HS-5 (cell line): ENCODE measurements at places on chromosomes 12 and 14.

- DNase-seq, result no peak
Measured at GRCh38 chr12:94434171-94434570, 25.5 kb downstream of the CEP83 start.

GRCh38 chr12:30041096-30041495 lies 257.4 kb upstream of the TMTC1 start:
- DNase-seq, result no peak

GRCh38 chr14:73712071-73712506 lies 2.1 kb downstream of the PNMA1 start:
- DNase-seq, result no peak

DNA sequence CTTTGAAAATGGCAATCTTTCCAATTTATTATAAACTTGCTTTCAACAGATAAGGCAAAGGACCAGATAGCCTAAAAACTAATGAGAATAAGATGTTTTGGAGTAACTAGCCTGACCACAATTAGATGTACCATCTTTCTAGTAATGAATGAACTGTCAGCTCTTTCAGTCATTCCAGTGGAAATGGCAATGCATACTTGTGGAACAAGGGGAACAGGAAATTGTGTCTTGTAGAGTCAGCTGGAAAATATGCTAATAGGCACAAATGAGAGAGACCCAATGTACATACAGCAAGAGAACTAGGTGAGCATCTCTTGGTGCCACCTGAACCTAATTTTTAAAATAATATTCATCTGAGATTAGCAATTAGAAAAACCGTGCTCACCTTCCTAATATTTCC lies 76.1 kb upstream of the GPHB5 start:
- DNase-seq, result no peak

GRCh38 chr14:60859525-60859924 lies 121.4 kb downstream of the TRMT5 start:
- DNase-seq, result no peak

GRCh38 chr12:40336573-40337199 lies 111.9 kb downstream of the LRRK2 start:
- no peak for DNase-seq

- no peak for DNase-seq
Measured at GRCh38 chr12:11134305-11134704, at the start of gene TAS2R30. TSS of gene TAS2R30 (minus strand) at chr12:11134644. CDS start at chr12:11134244, 400 bp downstream.

GRCh38 chr12:17511369-17511768 lies 578.6 kb downstream of the RERGL start:
- no peak for DNase-seq

- peak; percentile 100 for DNase-seq
Measured at GRCh38 chr12:13196130-13196921, at the start of gene EMP1. TSS of gene EMP1 (plus strand) at chr12:13196726. CDS start at chr12:13211511, 14,785 bp downstream.

DNA sequence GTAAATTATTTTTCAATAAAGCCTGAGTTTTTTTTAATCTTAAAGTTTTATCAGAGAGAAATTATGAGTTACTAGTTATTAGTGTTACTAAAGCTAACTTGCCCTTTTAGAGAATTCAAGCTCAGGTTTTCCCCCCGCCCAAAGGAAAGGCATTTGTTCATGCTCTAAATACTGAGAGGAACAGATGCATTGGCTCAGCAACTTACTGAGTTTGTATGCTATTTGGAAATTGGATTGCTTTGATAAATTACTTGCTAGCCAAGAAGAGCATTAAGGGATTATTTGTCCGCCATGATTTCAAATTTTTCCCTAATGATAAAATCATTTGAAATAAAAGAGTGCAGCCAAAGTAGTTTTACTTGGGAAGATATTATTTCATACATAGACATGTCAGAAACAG lies 149.4 kb downstream of the METTL25 start:
- no peak for DNase-seq

- DNase-seq, result no peak
Measured at GRCh38 chr12:18658829-18659228, 79.0 kb downstream of the PLCZ1 start.

- no peak for DNase-seq
Measured at GRCh38 chr12:120115692-120116440, 687 bp downstream of the RAB35 start.

DNA sequence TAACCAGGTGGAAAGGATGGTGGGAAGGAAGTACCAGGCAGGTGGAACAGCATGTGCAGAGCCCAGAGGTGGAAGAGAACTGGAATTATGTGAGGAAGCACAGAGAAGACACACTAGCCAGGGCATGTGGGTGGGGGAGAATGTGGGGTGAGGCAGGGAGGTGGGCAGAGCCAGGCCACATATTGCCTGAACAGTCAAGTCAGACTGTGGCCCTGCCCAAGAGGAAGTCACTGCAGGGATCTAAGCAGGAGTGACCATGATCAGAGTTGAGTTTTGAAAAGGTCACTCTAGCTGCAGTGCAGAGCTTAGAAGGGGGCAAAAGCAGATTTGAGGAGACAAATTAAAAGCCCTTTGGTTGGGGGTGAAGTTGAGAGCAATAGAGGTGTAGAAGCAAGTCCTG lies 114.0 kb upstream of the SLC38A2 start:
- DNase-seq, result no peak

DNA sequence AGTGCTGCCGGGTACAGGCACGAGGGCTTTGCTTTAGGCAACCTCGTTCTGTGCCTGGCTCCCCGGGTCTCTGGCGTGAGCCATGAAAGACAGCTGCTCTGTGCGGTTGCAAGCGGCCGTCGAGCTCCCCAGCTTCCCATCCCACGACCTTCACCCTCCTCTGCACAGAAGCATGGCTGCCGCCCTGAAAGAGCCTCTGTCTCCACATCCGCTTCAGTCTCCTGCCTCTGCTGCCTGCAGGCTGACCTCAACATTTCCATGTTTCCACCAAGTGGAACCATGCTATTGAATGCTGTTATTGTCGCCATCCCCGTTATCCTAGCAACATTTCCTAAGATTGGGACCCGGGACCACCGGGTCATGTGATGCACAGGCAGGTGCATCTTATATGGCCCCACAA lies 57.1 kb downstream of the KDM2B start:
- no peak for DNase-seq

- peak; percentile 35 for DNase-seq
Measured at GRCh38 chr12:113030875-113031525, 25.5 kb upstream of the DTX1 start.

DNA sequence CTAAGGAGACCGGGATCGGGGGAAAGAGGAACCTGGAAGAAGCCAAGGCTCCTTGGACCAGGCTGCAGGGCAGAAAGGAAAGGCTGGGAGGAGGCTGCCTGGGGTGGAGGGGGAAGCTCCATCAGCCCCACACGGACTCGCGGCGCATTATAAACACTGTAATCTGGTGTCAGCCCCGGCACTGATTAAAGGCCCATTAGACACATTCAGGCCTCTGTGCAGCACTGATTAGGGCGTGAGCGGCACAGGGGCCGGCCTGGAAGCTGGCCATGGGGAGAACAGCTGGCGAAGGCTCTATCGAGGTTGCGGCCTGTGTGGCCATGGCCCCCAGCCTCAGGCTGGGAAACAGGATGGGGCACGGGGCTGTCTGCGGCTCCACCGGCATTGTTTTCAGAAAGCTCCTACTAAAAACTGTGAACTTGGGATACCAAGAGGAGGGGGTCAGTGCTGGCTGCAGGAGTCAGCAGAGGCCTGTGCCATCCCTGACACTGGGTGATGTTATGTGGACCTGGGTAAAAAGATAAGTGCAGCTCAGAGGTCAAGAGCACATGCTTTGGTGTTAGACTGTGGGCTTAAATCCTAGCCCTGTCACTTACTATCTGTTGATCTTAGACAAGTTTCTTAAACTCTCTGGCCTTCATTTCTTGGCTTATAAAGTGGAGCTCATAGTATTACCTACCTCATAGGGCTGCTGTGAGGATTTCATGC lies 10.6 kb downstream of the ACVRL1 start:
- no peak for DNase-seq

DNA sequence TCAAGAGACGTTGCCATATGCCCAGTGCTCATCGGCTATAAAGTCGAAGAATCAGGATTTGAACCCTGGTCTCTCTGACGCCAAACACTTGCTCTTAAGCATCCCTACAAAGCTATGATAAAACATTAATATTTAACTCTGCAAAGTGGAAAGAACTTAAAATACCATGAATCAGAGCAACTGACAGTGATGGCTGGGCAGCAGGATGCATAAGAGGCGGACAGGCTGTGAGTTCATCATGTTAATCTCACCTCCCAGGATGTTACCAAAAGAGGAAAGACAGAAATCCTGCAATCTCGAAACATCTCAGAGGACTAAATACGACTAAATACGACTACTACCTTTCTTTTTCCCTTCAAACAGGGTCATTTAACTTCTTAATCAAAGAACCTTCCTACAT lies 5.8 kb downstream of the DICER1 start:
- DNase-seq, result no peak

- no peak for DNase-seq
Measured at GRCh38 chr12:26953447-26953846, 15.2 kb downstream of the FGFR1OP2 start.

- no peak for DNase-seq
Measured at GRCh38 chr12:39357041-39357440, 85.9 kb downstream of the KIF21A start.

DNA sequence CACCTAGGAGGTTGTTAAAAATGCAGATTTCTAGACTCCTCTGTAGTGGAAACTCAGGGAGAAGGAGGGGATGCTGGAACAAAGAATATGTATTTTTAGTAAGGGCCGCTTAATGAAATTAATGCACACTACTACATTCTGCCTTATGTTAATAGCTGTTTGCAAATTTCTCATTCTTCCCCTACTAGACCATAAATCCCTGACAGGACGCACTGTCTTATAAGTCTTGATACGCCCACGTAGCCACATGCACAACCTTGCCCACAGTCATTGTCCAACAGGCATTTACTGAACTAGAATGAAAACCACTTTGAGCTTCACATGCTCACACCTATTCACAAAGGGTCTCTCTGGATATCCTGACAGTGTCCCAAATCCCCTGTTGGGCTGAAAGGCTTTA lies 10.5 kb downstream of the KRT2 start:
- no peak for DNase-seq

DNA sequence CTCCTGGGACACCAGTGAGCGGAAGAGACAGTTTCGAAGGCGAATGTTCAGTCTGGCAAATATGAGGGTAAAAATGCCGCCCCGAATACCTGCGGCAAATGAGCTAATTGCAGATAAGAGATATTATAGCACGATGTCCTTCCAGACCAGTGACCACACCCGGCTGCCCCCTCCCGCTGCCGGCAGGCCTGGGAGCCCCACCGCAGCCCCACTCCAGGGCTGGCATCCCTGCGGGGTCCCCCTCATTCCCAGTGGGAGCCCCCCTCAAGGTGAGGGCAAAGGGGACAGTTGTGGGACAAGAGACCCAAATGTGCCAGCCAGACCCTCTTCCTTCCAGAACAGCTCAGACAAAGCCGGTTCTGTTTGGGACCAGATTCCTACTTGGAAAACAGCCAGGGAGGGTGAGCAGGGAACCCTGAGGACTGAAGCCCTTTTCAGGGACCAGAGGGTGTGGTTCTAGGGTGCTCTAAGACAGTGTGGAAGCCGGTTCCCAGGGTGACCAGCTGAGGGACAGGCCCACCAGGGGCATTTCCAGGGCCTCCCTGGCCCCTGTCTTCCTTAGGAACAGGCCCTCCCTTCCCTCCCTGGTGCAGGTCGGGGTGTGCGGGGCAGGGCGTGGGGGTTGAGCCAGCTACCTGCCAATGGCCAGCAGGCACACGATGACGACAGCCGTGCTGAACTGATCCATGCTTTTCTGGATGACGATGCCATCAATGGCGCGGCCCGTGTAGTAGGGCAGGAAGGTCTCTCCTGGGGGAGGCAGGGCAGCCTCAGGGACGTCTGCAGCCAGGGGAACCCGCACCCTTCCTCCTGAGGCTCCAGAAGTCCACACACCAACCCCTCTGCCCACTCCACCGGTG lies 16.2 kb downstream of the ABCB9 start:
- DNase-seq, result no peak

DNA sequence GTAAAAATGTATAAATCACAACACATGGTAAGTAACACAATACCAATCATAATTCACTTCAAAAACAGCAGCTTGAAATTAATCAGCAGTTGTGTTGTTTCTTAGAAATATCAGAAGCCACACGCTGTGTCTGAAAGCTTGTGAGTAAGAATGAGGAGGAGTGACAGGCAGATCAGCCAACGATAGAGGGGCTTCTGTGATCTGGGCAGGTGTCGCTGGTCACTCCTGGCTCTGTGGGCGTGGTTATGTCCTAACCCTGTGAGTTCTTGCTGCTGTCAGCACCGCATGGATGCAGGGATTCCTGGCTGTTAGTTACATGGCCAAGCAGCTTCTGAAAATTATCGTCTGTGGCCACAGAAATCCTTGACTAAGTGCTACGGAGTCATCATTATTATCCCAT lies 123.4 kb downstream of the SLC25A47 start:
- DNase-seq, result no peak

GRCh38 chr14:101234999-101235334 lies 326.3 kb upstream of the DIO3 start:
- DNase-seq, result no peak

- DNase-seq, result no peak
Measured at GRCh38 chr12:71772735-71773134, 18.1 kb downstream of the RAB21 start.
